ENCODE measurements at places on chromosomes 13 and 19.
A peak's percentile ranks its signal among the peaks of the same experiment; 100 is the strongest.

- no peak for DNase-seq
Observed at GRCh38 chr19:11100049-11100448, 10.8 kb downstream of the LDLR start.

GRCh38 chr13:39781381-39781780 is 125.9 kb downstream of the COG6 start:
- DNase-seq, result no peak

DNA sequence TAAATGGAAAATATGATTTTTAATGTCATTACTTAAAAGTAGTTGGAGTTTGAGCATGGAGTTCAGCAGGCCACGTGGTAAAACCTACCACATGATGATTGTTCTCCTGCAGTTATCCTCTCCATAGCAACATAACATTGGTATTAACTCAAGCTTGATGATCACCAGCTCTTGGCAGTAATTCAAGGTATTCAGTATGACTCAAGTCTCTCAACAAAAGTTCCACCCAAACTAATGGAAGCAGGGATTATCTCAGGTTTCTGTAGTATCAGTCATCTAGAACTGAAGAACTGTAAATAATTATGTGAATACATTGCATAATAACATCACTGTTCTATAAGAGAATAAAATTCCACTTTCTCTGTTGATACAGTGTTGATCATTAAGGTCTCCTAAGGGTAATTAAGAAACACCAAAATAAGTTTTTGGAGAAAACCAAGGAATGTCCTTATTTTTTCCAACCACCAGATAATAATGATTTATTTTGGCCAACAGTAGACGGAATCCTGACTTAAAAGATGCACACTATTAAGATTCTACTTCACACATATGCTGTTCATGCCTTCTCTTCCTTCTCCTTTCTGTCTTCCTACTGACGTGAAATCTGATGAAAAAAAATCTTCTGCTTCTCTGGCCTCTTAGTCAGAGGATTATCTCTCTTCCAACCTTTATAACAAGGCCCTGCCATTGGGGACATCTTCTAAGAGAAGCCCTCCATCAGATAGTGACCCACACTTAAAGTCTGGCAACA is 1092.3 kb downstream of the EFNB2 start:
- DNase-seq, result peak; percentile 99

GRCh38 chr19:42452590-42452989 is 9.8 kb upstream of the CXCL17 start:
- DNase-seq, result no peak

DNA sequence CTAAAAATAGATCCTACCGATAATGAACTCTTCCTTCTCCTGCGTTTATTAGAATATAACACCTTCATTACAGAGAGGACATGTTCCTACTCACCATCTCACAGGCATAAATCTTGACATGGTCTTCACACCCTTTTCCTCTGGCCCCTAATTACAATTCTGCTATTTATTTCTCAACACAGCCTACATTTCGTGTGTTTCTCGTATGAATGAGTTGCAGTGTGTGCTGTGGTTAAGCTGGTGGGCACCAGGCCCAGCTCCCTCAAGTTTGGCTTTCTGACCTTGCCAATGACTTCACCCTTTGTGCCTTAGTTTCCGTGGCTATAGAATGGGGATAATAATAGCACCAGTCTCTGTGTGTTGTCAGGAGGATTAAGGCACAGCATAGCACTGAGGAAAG is 12.3 kb upstream of the KATNAL1 start:
- DNase-seq, result no peak

DNA sequence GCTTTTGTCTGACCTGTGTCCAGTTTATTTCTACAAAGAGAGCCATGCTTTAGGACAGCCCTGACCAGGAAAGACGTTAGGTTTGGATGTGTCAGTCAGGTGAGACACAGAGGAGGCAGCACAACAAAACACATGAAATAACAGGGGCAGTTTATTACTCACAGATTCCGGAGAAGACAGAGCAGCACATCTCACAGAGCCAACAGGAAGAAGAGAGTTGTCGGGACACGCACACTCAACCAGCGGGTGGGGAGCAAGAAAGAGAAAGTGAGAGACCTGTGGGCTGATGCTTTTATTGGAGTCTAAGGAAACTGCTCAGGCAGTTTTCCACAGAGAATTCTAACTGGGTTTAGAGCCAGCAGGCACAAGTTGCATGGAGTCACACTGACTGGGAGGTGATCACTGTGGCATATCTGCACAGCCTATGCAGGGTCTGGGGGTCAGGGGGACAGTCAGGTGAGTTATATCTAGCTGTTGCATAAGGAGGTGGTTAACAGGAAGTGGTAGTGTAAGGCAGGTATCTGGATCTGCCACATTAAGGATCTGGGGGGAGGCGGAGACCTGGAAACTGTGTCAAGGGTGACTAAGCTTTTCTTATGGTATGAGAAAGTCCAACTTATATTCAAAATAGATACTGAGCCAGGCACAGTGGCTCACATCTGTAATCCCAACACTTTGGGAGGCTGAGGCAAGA is 24.1 kb upstream of the CEACAM20 start:
- DNase-seq, result no peak

DNA sequence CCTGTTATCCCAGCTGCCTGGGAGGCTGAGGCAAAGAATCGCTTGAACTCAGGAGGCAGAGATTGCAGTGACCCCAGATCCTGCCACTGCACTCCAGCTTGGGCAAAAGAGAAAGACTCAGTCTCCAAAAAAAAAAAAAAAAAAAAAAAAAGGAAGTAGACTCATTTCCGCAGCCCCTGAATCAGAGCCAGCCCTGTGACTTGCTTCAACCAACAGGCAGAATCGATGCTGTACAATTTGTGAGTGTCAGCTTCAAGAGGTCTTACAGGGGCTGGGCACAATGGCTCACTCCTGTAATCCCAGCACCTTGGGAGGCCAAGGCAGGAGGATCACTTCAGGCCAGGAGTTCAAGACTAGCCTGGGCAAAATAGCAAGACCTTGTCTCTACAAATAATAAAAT is 12.8 kb downstream of the ANKRD27 start:
- peak; percentile 21 for DNase-seq

DNA sequence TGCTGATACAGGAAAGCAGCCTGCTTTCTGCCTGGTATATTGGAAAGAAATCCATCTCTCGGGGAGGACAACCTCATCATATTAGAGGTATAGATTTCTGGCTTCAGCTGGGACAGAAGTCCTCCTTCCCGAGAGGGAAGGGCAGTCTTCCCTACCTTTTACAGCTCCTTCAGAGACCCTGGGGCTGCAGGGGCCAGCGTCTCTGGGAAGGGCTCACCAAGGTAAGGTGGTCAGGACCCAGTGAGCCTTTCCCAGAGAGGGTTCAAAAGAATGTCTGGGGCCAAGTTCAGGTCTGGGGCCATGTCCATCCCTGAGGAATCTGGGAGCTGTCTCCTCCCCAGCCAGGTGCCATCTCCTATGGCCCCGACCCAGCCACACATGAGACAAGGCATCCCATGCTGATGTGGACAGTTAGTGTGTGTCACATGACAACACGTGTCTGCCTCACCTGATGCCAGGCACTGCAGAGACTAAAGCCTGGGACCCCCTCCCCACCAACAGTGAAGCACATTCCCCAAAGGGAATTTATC is 136.4 kb downstream of the URI1 start:
- no peak for DNase-seq

GRCh38 chr13:98752467-98753290 is at the start of gene SLC15A1:
Gene SLC15A1 (minus strand): TSS chr13:98752672. CDS start chr13:98752598, 74 bp downstream.
- no peak for DNase-seq

GRCh38 chr13:74074723-74075122 is 59.5 kb downstream of the KLF12 start:
- peak; percentile 25 for DNase-seq

DNA sequence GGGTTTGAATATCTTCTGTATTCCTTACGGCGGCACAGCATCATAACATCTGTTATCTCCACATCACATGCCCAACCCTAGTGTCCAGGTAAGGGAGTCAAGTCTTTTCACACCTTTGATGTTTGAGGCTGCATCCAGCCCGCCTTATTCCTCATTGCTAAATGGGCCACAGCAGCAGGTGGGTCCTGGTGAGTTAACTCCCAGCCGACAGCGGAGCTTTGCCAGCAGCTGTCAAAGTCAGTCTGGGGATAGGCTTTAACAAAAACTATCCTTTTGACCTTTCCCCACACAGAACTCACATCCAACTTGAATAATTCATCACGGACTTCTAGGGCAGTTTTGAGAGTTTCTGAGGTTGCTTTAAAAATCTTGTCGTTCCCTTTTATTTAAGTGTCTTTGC is 235.1 kb downstream of the DLEU7 start:
- DNase-seq, result no peak

DNA sequence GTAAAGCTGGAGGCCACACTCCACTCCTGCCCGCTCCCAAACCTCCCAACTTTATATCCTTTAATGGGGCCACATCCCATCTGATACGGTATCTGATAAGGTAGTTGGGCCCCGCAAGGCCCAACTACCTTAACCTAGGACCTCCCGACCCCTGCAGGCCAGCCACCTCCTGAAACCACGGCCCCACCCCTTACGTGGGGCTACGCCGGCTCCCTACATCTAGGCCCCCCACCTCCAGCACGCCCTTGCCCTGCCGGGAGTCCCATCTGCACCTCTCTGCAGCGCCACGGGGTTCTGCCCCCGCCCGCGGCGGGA is 2.2 kb downstream of the IGFLR1 start:
- DNase-seq, result no peak

GRCh38 chr13:86933676-86934075 is 737.5 kb upstream of the SLITRK5 start:
- no peak for DNase-seq

- no peak for DNase-seq
Observed at GRCh38 chr19:40216777-40217026, 1.5 kb downstream of the TTC9B start.

- DNase-seq, result no peak
Observed at GRCh38 chr13:71457645-71458044, 409.4 kb downstream of the DACH1 start.

GRCh38 chr19:45471931-45472562 is 4.3 kb downstream of the FOSB start:
- no peak for DNase-seq

DNA sequence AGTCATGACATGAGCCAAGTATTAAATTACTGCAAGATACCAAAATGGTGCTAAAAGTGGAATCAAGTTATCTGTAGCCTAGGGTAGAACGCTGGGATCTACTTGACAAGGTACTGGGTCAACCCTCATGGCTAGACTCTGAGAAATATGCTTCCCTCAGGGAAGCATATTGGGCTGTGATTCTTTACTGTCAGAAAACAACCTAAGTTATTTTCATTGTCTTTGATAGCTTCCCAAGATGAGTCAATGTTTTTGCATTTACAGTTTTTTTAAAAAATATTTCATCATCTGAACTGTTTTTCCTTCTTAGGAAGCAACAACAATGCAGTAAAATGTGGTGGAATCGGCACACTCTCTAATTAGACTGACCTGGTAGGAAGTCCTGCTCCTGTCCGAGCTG is 218.0 kb downstream of the RGCC start:
- DNase-seq, result peak; percentile 41

- DNase-seq, result peak; percentile 88
Observed at GRCh38 chr13:65913173-65913572, 1317.0 kb downstream of the PCDH9 start.

DNA sequence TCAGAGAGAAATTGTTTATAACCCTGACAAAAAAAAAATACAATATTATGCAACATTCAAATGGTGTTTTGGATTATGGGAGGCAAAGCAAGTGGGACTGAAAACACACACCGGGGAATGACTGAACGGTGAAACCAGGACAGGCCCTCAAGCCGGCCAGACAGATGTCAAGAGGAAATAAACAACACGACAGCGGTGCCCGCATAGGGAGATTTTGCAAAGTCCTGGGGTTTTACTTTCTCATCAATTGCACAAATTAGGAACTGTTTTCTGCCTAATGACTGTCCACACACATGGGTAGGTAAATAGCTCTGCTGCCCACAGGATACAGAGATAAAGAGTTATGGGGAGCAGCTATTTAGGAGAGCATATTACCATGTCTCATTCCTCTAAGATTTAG is 134.5 kb downstream of the IRS2 start:
- DNase-seq, result no peak

DNA sequence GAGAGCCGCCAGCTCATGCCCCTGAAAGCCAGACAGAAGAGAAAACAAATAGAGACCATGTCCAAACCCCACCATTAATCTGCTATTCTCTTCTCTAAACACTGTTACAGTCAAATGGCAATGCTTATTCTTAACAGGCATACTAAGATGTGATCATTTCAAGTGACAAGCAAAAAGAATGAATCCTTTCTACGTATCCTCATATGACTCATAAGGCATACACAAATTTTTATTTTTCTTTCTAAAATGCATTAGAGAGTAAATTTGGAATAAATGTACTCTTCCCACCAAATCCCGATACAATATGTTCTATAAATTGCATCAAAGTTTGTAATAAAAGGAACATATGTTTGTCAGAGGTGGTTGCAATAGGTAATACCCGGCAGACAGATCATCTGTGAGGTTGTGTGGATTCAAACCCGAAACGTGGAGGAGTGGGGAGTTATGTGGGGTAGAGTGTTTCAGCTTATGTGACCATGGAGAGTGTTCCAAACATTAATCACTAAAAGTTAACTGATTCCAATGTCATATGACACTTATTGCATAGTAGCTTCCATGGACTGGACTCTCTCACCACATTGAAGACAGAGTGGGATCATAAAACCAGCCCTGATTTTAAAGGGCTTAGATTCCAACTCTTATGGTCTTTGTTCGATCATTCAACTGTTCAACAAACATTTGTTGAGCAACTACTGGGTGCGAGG is 213.1 kb downstream of the DCLK1 start:
- DNase-seq, result no peak

DNA sequence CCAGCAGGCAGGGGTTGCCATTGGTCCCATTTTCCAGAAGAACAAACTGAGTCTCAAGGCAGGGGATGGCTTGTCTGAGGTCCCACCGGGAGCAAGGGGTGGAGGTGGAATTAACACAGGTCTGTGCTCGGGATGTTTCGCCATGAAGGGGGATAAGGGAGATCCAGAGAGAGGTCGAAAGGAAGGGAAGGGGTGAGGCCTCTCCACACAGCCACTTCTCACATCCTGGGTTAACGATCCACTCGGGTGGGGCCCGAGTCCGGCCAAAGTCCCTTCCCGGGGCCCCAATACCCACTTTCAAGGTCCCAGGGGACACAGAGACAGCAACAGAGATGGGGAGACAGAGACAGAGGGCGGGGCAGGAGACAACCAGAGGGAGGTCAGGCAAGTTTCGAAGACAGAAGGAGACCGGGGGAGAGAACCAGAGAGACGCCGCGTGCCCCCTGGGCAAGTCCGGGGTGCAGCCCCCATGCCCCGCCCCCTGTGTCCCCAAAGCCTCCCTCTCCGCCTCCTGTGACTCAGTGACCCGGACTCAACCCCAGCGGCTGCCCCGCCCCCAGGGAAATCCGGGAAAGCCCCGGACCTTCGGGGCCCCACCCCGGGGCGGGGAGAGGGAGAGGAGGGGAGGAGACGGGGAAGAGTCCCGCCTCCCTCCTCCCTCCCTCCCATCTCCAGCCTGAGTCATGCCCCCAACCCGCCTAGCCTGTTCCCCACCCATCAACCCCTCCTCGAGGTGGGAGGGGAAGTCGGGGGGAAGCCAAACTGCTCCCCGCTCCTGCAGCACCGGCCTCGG is 1.4 kb upstream of the BCL3 start:
- peak; percentile 98 for DNase-seq

DNA sequence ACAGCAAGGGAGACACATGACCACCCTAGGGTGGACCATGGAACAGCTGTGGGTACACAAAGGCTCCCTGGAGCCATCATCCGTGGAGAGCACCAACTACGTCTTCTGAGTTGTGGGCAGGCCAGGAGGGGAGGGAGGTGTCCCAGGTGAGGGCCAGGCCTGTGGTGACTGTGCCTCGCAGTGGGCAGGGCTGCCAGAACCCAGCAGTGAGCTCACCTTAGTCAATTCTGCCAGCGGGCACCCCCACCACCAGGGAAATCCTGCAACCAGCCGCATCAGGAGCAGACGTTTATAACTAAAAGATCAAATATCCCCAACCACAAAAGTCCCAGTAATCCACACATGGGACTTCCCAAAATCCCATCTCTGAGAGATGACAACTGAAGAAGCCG is 19.6 kb downstream of the ELL start:
- no peak for DNase-seq
